ENCODE measurements at places on chromosomes 12 and 14.

- no peak for DNase-seq
Observed at GRCh38 chr12:6955108-6956020, 4.2 kb downstream of the PTPN6 start.

- DNase-seq: no peak
Observed at GRCh38 chr14:24734917-24735500, 101.0 kb upstream of the GZMB start.

GRCh38 chr14:71486279-71486678, 445.9 kb upstream of the RGS6 start:
- DNase-seq: no peak

DNA sequence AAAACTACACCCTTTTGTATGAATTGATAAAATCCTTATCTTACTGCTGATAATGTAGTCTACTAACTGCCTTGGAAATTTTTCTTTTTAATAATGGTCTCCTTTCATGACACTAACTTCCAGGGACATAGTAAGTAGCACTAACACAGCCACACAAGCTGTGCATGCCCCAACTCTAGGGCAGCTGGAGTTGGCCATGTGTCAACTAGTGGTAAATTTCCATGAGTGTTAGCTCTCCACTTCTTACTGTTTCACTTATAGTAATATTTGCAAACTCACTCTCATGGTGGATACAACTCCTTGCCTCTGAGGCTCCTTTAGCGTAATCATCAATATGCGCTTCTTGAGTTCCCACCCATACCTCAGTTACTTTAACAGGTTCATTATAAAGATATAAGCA, 38.0 kb downstream of the LGR5 start:
- no peak for DNase-seq

Data from hepatic stellate cell (primary cell).